Umbilical cord (tissue), 2 donors: ENCODE measurements at places on chromosomes 2 and 18. TPM values are rescaled to one million over a fixed set of nuclear protein-coding genes. Genes with fewer than 3 reads are reported as not detected.

Gene UPP2
- 0.24 TPM for total RNA-seq

- no peak for DNase-seq
Observed at GRCh38 chr2:106336737-106337136, 131.5 kb downstream of the RGPD3 start.

Gene IL1RL1
- 4.6 TPM for total RNA-seq

Gene CFAP53
- 0.96 TPM for total RNA-seq
